ENCODE measurements at places on chromosomes 2 and 18.

DNA sequence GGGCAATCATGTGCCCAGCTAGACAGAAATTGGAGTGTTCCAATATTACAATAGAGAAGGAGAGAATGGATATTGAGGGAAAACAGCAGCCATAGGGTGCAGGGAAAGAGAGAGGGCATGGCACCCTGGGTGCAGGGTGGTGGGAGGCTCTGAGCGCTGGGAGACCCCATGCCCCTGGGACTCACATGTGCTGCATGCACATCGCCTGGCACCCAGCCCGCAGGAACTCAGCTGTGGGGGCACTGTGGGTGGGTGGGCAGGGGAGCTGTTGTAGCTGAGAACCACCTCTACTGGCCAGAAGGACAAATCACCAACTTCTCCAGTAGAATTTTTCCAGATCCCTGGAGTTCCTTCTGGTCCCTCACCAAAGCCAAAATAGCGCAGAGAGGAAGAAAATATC, 7.2 kb upstream of the NEURL3 start:
- no peak for DNase-seq

GRCh38 chr2:23296691-23297090, 88.3 kb upstream of the KLHL29 start:
- DNase-seq, result no peak

GRCh38 chr18:47560723-47561715, 309.6 kb upstream of the SKOR2 start:
- DNase-seq, result no peak

DNA sequence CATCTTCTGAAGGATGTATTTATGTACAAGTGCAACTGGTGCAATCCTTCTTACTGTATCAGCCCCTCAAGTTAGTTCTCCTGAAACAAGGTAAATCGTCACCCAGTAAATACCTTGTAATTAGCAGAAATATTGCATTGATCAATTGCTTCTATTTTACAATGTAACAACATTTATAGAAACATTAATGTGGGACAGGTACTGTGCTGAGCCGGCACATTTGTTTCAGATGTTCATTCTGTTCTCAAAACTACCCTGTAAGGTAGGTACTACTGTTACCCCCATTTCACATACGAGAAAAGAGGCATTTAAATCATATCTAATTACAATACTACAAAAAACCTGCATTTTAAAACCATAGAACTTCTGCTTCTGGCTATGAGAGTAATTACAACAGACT, 19.5 kb downstream of the RTN4 start:
- no peak for DNase-seq

GRCh38 chr2:234571620-234572407, 74.9 kb upstream of the ARL4C start:
- DNase-seq, result peak; percentile 61

DNA sequence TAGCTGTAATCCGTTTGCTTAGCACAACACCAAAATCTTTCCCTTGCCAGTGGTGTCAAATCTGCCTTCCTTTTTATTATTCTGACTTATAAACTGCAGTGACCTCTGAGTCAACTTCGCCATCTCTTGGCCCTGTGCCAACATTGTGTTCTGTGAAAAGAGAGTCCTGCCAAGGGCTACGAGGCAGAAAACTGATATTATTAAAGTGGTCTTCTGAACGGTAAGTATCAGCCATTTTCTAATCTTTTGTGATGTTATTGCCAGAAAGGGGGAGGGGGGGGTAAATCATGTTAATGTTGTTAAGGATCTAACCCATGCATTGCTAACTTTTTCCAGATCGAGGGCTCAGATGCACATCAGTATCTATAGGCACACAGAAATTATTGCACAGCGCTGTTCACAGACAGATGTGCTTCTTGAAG, 121.5 kb upstream of the LTBP1 start:
- peak; percentile 52 for DNase-seq

- no peak for DNase-seq
These were observed 11.7 kb downstream of the PROC start for GRCh38 chr2:127429844-127430425.

DNA sequence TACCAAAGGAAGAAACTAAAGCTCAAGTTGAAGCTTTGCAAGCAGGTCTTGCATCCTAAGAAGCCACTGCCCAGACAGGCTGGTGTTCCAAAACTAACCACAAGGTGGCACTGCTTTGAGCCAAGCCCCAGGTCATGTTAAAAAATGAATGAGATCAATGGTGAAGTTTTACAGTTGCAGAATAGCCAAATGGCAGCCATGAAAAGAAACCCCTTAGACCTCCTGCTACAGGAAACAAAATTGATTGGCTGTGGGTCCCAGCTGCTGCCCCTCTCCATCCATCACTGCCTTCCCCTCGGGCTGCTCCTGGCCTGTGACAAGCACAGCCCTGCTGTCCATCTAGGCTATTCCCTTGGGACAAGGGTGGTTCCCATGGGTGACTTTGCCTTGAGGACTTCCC, 20.7 kb upstream of the MREG start:
- DNase-seq, result peak; percentile 57

DNA sequence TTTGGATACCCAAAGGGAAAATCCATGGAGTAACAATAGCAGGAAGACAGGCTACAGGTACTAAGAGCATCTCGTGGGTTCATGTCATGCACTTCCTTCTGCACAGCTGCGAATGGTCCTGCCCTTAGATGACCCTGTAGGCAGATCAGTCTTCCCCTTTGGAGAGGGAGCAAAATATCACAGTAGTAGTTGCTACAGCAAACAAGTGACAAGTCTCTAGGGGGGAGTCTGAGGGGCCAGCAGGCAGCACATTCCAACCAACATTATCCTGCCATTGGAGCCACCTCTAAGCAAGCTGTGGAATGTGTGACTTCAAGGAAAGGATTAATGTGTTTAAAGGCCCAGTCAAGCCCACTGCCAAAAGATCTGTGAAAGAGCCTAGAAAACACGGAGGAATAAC, 273.2 kb upstream of the PARD3B start:
- DNase-seq, result no peak

DNA sequence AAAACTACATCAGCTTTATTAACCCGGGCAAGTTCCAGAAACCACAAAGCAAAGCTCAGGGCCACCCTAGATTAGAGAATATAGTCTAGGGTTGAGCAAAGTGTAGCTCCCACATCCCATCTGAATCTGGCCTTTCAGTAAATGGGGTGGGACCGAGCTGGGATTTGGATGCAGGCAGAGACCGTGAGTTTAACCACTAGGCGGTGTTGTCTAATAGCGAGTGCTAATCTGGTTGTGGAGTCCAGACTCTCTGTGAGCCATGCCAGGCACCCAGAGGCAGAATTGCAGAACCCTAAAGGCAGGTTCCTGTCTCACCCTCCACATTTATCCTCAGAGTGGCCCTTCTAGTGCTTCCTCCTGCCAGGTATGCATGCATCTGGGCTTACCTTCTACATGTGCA, 435.9 kb downstream of the TSN start:
- DNase-seq, result peak; percentile 7

- DNase-seq, result peak; percentile 28
These were observed 14.9 kb upstream of the SNED1 start for GRCh38 chr2:240983361-240983995.

- no peak for DNase-seq
These were observed 8.3 kb downstream of the NEMP2 start for GRCh38 chr2:190526105-190526750.

DNA sequence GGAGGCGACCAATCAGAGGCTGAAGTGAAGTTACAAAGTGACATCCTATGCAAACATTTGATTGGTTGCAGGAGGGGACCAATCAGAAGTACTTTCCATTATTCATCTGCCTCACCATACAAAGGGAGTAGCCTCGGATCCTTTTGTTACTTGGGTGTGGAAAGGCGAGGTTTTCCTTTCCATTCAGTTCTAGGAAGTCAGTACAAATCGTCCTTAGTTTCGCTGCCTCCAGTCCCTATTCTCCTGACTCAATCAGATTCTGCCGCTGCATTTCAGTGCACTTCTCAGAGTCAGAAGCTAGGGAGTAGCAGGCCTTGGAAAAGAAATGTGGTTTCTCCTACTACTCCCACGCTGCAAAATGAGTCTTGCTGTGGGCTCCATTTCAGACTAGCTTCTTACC, 149.4 kb downstream of the DTNA start:
- DNase-seq, result no peak

DNA sequence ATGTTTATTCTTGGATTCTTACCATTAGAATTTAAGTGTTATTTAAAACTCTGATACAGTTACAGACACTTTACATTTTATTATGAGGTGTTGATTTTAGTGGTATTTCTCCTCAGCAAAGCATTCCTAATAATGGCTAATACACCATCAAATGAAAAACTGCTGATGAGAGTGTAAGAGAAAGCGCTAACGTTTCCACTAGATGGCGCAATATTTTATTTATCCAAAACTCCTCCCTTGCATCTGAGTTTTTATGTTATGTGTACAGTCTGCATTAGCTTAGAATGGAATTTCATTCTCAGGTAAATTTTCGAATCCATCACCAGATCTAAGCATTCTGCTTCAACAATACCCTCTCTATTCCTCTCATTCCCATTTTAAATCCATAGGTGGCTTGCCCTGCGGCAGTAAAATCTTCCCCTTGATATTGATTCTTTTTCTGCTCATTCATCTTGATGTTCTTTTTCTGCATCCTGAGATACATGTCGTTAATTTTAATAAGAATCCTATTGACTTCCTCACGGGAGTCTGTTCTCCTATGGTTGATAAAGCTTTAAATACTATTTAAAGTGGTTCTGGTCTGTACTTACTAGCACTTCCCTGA, 53.9 kb downstream of the PRKRA start:
- peak; percentile 43 for DNase-seq

DNA sequence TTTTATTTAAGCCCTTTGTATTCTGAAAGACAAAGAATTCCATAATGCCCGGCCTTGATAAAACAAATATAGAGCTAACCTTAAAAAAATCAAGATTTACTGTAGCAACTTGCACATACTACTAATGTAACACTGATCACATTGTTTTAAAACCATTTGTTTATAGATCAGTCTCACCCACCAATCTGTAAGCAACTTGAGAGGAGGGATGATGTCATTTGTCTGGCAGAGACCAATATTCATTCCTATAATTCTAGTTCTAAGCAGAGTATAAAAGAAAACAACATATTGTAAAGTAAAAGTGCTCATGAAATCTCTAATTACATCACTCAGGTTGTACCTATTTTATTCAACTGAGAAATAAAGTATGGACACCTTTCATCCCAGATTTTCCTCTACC, 380.6 kb downstream of the TGIF1 start:
- no peak for DNase-seq

- no peak for DNase-seq
These were observed 231.7 kb downstream of the VAPA start for GRCh38 chr18:10145546-10145945.

DNA sequence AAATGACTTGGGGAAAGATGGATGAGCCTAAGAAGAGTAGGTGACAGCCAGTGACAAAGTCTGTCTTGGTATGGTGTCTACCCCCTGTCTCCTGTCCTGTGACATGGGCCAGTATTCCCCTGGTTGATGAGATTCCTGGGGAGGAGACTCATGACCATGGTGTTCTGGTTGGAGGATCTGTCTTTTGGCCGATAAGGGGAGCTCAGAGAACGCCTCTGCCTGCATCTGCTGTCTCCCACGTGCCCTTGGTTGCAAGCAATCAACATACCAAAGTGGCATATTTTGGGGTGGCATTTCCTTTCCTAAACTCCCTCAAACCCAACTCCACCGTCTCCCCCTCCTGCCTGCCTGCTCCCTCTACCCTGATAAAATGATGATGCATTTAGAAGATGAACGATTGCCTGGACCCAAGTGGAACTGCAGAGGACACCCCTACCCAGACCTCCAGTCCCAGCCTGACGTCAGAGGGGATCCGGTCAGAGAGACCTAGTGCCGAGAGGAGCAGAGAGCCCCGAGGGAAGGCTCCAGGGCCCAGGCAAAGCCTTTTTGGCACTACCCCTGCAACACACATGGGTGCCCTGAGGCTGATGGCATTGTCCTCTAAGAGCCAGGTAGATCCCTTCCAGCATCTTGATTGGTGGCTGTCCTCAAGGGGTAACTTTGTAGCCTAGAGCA, 124.2 kb upstream of the MSH6 start:
- no peak for DNase-seq

DNA sequence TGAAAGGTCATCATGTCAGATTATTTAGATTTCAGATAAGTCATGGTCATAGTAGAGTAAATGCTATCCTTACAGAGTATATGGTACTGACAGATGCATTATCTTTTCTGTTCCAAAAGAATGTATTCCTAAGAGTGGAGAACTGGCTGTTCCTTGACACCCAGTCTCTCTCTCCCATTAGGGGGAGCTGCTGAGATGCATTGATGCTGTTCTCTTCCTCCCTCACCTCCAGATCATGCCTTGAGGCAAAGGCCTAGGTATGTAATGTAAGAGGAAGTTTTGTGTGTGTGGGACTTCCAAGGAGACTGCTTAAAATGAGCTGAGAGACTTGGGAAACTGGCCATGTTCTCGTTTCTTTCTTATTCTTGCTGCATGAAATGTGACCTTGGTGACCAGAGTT, 979.5 kb upstream of the CELF4 start:
- no peak for DNase-seq

DNA sequence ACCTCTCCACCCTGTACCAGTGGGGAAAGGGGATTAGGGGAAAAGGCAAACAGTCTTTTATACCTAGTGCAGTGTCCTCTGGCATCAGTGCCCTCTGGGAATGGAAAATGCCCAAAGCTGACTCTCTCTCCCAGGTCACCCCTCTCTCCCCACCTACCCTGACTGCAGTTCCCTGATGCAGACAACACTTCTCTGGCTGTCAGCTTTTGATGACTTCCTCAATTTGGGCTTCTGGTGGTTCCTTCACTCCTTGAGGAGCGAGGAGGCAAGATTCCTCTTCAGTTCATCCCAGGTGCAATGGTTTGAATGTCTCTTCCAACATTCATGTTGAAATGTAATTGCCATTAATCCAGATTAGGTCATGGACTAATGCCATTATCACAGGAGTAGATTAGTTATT, 19.7 kb upstream of the PPM1B start:
- DNase-seq, result no peak

DNA sequence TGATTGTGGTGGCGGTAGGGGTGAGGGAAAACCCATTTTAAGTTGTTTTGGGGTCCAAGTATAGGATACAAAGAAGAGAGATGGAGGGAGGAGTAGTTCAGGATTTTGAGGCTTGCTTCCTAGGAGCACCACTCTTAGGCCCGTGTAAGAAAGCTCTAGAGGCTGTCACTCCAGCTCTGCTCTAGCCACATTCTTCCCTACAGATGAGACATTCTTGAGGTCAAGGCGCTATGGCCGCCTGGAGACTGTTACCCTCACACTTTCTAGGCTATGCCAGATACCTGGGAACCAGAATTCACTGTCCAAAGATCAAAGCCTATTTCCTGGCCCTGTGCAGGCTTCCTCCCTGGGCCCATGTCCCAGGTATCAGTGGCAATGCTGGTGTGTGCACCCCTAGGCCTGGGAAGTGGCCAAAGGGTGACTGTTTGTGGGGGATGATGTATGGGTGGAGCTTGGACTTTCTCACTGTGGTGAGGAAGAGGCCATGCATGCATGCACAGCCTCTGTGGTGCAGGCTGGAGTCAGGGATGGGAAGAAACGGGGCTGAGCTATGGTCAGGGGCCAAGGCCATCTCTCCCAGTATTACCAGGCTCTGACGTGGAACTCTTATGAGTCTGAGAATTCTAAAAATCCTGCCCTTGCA, 7.0 kb upstream of the TTL start:
- peak; percentile 22 for DNase-seq

GRCh38 chr18:38718365-38718901, 1152.8 kb upstream of the CELF4 start:
- DNase-seq, result no peak

Data from fibroblast of skin of right quadriceps (primary cell).